Posterior cingulate gyrus (tissue), 11 donors: ENCODE measurements at places on chromosomes 16 and 17.
A peak's percentile ranks its signal among the peaks of the same experiment; 100 is the strongest.

DNA sequence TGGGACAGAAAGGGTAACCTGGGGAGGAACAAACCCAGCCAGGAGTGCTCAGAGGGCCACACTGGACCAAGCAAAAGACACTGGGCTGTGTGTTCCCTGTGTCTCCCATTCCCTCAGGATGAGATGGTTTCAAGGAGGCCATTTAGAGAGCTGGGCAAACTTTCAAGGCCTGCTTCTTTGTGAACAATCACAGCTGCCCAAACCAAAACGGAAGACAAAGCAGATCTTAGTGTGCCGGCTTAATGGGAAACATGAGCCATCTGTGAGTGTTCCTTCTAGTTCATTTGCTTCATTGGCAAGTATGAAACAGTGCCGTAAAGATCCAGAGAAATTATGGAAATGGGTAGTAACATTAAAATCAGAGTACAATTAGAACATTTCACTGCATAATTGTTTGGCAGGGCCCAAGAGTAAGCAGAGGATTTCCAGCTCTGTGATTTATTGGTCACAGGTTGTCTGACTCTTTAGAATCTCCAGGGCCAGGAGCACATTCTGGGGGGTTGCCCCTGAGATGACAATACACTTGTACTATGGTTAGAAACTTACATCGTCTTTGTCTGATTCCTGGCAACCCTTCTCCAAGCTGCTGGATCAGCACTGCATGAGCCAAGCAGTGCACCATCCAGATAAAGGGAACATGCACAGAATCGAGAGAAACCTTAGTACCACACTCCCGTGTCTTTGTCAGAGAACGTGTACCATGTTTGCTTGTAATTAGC is 412.1 kb downstream of the RBFOX1 start:
- peak; percentile 80 for DNase-seq

- peak; percentile 82 for DNase-seq
Measured at GRCh38 chr16:64933885-64934284, 188.0 kb downstream of the CDH11 start.

DNA sequence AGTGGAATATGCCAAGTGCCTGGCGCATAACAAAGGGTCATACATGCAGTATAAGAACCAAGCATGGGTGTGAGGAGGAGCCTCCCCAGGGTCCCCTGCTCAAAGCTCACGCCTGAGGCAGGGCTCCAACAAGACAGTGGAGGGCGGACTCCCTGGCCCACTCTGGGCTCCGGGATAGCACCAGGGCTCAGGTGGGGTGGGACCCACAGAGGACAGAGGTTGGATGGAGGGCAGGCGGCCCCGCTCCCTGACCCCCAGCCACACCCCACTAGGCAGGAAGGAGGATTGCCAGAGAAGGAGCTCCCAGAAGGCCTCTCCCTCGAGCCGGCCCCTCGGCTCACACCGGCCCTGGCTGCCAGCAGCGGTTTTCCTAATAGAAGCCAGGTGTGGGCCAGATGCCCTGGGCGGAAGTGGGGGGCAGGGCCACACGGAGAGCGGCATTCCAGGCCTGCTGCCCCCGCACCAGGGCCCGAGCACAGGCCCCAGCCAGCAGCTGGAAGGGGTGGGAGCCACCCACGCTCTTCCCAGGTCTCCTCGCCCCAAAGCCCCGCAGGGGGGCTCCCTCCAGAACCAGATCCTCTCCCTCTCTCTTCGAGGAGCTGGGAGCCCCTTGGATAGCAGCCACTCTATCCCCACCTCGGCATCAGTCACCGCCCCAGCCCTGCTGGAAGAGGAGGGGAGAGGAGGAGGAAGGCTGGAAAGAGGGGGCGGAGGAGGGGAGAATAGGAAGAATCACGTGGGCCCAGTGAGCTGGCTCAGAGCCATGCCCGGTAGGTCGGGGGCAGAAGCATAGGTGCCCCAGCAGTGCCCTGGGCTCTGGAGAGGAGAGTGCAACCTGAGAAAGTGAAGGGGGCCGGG is 21.0 kb downstream of the VASN start:
- DNase-seq, result peak; percentile 75

DNA sequence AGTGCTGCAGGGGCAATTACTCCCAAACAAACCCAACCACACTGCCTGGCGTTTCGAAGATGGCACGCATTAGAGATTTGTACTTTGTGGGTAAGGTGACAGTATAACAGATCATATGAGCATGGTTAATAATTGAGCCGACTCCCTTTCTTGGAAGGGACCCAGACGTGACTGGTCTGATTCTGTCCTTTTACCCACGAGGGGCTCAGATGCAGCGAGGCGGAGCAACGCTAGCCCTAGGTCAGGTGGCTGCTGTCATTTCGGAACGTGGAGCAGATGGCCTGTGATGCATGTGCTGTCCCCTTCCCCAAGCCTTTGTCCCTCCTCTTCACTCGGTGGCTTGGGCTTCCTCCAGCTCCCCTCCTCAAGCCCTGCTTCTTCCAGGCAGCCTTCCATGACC is 84.2 kb downstream of the SNX29 start:
- no peak for DNase-seq

DNA sequence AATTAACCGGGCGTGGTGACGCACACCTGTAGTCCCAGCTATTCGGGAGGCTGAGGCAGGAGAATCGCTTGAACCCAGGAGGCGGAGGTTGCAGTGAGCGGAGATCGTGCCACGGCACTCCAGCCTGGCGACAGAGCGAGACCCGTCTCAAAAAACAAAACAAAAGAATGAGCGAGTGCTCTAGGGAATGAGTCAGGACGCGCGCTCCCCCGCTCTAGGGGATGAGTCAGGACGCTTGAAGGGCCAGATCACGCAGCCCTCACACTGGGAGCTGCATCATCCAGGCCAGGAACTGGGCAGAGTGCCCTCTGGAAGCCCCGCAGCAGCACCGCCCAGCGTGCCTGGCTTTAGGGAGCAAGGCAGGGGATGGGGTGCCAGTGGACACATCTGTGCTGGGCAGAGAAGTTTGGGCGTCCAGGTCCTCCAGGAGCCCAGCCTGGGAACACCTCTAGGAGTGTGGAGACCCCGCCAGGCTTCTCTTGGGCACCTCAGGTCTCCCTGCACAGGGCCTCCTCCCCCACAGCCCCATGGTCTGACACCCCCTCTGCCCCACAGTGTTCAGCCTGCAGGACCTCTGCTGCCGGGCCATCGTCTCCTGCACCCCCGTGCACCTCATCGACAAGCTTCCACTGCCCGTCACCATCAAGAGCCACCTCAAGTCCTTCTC is 3.9 kb upstream of the WFIKKN1 start:
- peak; percentile 82 for DNase-seq

GRCh38 chr17:44827863-44828262 is 2.2 kb downstream of the GJC1 start:
- no peak for DNase-seq

DNA sequence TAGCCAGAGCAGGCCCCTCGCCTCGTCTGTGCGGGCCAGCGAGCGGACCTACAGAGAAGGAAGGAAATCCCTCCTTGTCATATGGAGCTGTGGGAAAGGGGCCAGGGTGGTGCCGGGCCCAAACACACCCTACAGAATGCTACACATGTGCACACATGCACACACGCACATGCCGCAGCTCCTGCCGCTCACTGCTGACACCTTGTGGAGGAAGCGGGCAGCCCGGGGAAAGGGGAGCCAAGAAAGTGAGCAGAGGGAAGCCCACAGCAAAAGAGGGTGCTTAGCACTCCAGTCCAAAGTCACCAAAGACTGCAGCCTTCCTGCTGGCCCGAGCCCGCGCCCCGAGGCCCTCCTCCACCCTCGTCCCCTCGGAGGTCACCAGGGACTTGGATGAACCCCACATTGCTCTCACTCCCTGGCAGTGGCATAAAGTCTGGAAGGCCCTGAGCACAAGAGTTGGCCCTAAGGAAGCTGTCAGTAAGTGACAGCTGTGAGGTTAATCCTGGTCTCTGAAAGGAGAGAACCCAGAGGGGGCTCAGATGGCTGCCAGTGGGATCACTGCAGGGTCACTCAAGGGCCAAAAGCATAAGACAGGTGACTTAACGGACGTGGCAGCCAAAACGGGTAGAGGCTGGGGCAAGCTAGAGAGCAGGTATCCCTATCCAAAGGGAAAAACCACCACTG is 68.2 kb downstream of the MYO18A start:
- DNase-seq, result peak; percentile 76

GRCh38 chr16:73033271-73033998 is 14.5 kb downstream of the ZFHX3 start:
- no peak for DNase-seq

- no peak for DNase-seq
Measured at GRCh38 chr17:47982645-47983390, 11.9 kb downstream of the CDK5RAP3 start.

DNA sequence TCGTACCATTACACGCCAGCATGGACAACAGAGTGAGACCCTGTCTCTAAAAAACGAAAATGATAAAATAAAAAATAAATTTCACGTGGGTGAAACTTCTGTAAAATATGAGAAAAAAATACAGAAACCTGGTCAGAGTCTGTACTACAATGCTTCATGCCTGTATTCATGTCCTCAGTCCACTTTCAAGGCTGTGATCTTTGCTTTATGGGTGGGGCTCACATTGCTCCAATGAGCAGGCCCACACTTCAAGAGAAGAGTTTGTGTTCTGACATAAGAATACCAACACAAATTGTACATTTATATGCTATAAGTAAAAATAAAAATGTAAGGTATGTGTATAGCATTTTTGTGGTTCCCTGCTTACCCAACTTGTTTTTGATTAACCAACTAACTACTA is 32.2 kb upstream of the ABCA3 start:
- no peak for DNase-seq

DNA sequence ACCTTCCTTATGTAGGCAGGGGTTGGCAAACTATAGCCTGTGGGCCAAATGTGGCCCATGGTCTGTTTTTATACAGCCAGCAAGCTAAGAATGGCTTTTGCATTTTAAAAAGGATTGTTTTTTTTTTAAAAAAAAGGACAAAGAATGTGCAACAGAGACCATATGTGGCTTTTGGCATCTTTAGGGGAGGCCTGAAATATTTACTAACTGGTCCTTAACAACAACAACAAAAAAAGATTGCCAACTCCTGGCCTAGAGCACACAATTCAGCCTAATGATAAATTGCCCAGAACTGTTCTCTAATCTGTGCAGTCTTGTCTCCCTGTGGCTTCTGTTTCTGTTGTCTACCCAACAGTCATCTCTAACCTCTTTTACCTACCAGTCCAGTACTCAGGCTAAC is 67.1 kb downstream of the SSH2 start:
- DNase-seq, result no peak

DNA sequence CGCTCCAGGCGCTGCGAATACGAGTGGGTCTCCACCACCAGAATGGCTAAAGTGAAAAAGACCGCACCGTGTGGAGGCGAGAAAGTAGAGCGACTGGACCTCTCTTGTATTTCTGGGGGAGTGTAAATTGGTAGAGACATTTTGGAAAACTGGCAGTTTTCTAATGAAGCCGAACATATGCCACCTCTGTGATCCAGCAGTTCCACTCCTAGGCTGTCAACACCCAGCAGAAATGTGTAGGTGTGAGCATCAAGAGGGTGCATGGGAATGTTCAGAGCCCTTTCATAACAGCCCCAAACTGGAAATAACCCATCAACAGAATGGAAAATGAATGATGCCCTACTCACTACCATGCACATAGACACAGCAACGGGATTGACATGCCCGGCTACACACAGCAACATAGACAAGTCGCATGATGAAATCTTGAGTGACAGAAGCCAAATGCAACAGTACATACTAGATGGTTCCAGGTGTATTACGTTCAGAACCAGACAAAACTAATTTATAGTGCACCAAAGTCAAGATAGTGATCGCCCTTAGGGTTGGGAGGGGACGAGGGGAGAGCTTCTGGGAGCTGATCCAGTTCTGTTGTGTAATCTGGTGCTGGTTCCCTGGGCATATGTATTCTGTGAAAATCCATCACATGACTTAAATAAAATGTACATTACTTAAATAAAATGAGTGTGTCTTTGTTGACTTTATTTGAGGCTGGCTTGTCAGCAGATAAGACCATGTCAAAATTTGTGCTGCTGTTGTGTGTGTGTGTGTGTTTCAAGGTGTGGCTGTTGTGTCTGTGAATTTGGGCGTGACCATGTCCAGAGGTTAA is 877 bp upstream of the BCL7C start:
- DNase-seq, result no peak

- DNase-seq, result no peak
Measured at GRCh38 chr17:39098588-39098987, 52.8 kb downstream of the PLXDC1 start.

- no peak for DNase-seq
Measured at GRCh38 chr17:29566473-29567303, at the start of gene ABHD15. TSS of gene ABHD15 (minus strand) at chr17:29567037. CDS start at chr17:29566966, 71 bp downstream.

- DNase-seq, result no peak
Measured at GRCh38 chr17:31688701-31689100, 170.3 kb downstream of the COPRS start.

DNA sequence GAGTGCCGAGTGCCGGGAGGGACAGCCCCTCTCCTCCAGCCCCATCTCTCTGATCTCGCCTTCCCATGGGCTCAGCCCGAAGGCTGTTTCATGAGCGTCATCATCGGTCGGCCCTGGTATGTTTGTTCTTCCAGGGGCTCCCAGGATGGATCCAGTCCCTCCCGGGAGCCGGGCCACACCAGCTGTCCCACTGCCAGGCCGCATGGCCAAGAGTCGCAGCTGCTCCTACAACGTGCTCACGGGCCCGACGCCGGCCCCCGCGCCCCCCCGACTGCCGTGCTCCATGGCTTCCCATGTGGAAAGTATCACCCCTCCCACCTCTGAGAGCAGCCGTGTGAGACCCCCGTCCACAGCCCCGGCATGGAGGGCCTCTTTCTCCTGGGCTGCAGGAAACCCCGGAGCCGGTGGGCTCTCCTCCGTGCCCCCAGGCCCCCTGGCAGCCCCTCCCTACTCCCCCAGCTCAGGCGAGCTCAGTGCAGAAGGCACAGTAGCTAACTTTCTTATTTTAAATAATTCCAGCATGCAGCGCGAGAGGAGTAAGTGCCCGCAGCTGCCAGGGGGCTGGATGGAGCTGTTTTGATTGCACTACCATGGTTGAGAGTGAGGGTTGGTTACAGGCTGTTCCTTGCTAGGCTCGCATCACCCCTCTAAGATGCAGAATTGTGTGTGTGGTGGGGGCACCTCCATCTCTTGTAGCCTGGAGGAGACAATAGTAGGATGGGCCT is 26.6 kb upstream of the GSE1 start:
- DNase-seq, result peak; percentile 55

GRCh38 chr17:75877752-75878173 is 618 bp downstream of the TRIM47 start:
- DNase-seq, result peak; percentile 47

GRCh38 chr17:79117905-79118487 is 43.4 kb downstream of the ENGASE start:
- no peak for DNase-seq

DNA sequence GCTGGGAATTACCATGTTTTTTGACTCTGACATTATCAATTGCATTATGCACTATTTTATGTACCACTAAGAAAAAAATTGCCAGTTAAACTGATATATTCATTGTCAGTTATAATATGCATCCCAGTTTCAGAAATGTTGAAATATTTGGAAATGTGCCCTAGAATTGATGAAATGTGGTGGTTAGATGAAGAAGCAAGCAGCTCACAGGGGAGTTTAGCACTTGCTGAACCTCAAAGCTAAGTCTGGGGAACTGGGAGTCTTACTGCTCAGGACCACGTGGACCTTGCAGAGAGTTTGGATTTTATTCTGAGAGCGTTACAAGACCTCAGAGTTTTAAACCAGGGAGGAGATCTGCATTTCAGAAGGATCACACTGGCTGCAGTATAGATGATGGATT is 67.9 kb downstream of the TNRC6C start:
- no peak for DNase-seq

GRCh38 chr16:31413381-31413780 is 14.8 kb downstream of the COX6A2 start:
- DNase-seq, result no peak
